ENCODE measurements at places on chromosomes 12 and 14.

DNA sequence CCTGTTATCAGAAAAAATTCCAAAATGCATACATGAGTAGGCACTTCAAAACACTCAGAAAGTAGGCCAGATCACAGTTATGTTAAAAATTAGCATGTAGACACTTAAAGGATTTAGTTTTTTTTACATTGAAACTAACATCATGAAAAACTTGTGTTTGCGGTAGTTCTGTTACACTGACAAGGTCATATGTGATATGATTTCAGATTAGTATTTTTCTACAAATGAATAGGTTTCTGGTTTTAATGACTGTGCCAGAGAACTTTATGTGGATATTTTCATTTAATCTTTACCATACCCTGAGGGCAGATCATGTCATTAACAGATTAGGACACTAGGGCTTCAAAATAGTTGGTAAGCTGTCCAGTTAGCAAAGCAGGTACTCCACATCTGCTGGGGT is 20.7 kb downstream of the YARS2 start:
- no peak for DNase-seq

DNA sequence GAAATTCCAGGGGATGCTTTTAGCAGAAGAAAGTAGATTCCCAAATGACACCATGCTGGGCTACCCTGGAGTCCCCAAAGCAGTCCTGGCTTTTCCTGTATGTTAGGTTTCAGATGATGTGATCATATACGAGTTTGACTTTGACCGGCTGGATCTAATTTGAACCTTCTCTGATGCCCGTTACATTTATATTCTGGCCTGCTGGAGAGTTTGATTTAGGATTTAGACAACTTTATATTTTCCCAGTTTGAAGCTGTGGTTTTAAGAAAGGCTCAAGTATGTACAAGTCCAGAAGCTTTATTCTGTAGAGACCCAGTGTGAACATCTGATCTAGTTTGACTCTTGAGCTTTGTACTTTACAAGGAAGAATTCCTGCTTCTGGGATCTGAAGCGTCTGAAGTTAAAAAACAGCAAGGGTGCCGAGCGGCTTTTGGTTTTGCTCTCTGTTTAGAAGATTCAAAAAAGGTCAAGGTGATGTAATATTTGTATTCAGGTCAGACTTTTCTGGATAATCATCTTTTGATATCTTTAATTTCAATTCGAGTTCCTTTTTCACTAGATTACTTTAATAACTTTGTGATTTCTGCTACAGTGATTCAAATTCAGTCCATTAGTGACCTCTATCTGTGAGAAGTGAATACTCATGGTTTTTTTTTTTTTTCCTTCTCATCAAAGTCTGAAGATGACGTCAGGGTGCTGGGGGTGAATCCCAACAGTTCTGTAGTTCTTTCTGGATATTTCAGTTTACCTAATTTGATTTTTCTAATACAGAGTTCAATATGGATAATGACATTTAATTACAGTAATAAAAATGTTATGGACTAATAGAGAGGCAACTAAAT is 6.3 kb downstream of the FLRT2 start:
- peak; percentile 67 for DNase-seq

GRCh38 chr14:96905825-96906224 is 108.6 kb downstream of the VRK1 start:
- no peak for DNase-seq

DNA sequence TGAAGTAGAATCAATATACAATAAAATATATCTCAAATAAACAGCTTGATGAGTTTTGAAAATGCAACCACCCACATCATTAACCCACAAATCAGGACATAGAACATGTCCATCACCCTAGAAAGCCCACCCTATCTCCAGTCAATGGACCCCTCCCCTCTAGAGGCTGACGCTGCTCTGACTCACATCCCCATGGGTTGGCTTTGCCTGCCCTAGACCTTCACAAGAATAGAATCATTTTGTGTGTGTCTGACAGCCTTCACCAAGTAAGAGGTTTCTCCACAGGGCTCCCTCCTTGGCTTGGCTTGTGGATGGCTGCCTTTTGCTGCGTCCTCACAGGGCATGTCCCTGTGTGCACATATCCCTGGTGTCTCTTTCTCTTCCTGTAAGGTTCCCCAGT is 250.2 kb upstream of the RTL1 start:
- DNase-seq: no peak

DNA sequence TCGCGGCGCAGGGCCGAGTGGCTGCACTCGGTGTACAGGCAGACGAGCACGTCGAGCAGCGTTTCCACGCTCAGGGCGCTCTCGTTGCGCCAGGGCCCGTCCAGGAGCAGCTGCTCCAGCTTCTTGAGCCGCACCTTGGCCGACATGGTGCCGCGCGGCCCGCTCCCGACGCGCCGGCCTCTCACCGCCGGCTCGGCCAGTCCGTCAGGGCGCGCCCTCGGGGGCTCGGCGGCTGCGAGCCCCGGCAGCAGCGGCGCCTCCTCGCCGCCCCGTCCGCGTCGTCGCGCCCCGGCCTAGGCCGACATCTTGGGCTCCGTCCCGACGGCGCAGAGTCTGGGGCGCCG is 349 bp downstream of the CDC42BPB start:
- DNase-seq: no peak

GRCh38 chr12:13176256-13176655 is 20.3 kb upstream of the EMP1 start:
- no peak for DNase-seq

- no peak for DNase-seq
Measured at GRCh38 chr12:96980991-96981414, 73.9 kb downstream of the NEDD1 start.
